ENCODE measurements at places on chromosomes 13 and 19.

GRCh38 chr13:108734676-108735075 lies 105.3 kb downstream of the MYO16 start:
- DNase-seq = no peak

DNA sequence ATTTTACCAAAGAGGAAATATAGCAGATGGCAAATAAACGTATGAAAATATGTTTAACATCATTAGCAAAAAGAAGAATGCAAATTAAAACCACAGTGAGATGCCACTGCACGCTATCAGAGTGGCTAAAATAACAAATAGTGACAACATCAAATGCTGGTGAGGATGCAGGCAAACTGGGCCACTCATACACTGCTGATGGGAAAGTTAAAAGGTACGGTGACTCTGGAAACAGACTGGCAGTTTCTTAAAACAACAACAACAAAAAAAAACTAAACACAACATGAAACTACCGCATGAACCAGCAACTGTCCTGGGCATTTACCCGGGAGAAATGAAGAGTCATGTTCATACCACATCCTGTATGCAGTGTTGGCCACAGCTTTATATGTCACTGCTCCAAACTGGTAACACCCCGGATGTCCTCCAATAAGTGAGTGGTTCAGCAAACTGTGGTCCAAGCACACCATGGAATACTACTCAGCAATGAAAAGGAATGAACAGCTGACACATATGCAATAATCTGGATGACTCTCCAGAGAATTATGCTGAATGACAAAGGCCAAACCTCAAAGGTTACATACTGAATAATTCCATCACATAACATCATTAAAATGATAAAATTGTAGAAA lies 22.3 kb downstream of the EPS15L1 start:
- DNase-seq = no peak

DNA sequence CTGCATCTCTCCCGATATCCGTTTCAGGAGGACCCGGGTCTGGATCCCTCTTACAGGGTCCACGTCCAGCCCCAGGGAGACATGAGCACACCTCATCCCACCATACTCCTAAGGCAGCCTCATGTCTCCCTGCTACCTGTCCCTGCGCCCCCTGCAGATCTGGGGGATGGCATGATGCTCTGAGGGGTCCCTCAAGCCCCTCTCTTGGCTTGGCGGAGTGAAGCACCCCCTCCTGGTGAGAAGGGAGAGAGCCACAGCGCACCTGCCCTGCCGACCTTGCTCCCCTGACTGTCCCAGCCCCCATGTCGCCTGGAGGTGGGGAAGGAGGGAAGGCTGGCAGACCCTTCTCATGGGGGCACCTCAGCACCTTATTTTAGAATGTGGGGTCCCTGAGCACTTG lies 21.5 kb upstream of the ARHGEF7 start:
- DNase-seq = no peak

GRCh38 chr13:38265132-38265497 lies 84.5 kb upstream of the UFM1 start:
- DNase-seq = no peak

DNA sequence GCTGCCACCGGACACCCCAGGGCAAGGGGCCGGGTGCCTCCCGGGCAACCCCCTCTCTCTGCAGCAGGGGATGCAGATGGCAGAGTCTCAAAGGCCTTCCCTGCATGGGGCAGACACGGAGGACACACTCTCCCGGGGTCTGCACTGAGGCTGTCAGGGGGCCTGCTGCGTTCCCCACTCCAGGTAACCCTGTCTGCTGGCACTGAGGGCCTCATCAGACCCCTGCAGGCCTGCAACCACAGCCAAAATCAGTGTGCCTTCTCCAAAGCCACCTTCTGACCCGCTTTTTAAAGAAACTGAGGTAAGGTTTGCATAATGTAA lies 93.9 kb downstream of the GNG7 start:
- DNase-seq = no peak

DNA sequence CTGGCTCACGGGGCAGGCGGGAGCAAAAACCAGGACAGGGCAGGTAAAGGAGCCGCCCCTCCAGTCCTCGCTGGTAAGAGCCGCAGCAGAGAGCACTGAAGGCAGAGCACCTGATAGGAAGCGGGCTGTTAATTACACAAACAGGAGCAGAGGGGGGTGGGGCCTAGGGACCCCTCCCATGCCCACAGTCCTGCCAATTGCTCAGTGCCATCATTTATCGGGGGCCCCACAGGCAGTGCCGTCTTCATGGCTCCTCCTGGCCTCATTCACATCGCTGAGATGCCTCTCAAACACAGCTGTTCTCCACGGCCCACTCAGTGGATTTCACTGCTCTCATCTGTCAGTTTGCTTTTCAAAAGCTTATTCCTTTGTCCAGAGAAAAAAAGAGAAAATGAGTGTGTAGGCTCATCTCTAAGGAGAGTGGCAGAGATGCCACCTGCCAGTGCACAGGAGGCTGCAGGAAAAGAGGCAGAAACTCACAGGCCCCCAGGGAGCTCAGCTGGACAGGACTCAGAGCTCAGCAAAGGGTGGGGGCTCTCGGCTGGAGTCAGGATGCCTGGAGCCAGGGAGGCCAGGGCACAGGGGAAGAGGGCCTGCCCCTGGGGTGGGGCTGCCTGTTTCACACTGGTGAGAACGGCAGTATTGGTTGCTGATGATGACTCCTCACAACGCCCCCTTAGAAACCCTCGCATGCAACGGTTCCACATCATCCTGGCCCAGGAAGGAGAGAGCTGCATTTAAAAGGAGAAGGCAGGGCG lies 174.6 kb downstream of the COL4A1 start:
- no peak for DNase-seq

- no peak for DNase-seq
Measured at GRCh38 chr13:108270442-108270841, 924 bp downstream of the TNFSF13B start.

DNA sequence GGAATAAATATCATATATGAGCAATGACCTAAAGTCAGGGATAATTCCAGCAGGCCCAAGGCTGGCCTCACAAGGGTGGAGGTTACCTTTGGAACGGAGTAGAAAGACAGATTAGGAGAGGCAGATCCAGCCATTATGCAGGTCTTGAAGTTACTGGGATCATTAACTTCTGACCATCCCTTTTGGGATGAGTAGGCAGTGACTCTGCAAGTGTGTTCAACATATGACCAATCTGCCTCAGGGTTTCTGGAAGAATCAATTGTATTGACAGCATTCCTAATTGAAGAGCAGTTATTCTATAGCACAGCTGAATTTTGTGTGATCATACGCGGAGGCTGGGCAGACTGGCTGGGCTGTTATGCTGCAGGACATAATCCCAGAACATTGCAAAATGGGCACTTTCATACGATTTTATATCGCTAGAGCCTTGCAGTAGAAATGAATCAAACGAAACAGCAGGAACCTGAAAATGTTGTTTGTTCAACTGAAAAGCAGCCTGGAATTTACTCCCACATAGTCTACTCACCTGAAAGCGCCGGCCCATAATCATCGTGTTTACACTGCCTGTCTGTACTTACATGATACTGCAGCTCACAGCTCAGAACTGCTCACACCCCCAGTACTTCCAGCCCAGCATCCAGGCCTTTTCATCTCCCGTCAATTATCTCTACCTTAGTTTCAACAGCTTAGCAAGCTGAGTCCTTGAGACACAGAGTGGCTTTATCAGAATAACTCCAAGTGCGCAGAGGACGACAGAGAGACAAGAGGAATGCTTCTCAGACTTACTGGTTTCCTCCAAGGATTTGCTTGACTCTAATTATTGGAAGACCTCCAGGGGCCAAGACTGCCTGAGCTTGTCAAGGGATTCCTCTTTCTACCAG lies 556.1 kb downstream of the EFNB2 start:
- no peak for DNase-seq

DNA sequence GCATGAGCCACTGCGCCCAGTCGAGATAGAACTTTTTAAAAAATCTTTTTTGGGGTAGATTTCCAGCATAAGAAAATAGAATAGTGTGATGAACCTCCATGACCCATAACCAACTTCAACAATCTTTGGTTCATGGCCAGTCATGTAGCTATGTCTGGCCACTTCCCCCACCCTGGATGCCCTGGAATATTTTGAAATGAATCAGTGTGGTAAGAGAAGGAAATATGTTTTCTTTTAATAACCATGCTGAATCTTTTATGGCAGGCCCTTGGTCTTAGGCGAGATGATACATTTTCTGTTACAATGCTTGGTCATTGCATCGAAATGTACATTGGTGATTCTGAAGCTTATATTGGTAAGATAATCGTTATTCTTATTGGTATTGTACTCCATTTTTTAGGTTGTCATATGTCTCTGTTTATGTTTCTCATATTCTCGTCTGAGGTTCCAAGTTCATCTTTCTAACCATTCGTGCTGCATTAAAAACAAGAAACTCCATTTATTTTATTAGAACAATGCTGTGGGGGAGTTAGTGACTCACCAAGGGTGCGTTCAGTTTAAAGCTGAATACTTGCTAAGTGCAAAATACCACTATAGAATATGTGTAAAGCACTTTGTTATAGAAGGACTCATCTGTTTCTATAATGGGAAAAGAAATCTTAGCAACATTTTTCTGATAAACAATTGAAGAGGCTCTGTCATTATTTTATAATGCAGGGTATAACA lies 16.4 kb upstream of the UPF3A start:
- DNase-seq = peak; percentile 50

GRCh38 chr19:12015753-12016116 lies 19.7 kb downstream of the ZNF433 start:
- DNase-seq = no peak

Data from COLO829 (cell line).